MM.1S (cell line): ENCODE measurements at places on chromosomes 12 and 14.

DNA sequence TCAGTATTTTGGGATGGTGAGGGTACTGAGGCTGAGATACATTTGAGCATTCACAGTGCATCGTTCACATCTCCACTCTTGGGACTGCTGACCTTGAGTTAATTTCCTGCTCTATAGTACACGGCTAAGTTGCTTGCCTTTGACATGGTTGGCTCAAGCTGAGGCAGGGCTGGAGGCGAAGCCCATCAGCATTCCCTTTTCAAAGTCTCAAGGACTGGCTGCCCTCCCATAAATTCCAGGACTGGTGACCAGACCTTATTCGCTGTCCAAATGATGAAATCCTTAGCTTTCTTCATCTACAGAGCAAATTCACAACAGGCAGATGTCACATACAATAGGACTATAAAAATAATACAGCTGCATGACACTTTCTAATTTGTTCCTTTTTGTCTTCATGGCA lies 85.9 kb downstream of the SSPN start:
- DNase-seq = no peak

DNA sequence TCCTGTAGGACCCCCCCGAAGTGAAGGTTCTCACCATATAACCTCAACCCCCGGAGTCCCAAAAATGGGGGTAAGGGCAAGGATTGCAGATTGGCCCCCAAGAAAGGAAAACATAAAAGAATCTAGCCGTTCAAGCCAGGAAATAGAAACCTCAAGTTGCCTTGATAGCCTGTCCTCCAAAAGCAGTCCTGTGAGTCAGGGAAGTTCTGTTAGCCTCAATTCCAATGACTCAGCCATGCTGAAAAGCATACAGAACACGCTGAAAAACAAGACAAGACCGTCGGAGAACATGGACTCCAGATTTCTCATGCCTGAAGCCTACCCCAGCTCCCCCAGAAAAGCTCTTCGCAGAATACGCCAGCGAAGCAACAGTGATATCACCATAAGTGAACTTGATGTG lies 344.2 kb upstream of the RGS6 start:
- DNase-seq = no peak

DNA sequence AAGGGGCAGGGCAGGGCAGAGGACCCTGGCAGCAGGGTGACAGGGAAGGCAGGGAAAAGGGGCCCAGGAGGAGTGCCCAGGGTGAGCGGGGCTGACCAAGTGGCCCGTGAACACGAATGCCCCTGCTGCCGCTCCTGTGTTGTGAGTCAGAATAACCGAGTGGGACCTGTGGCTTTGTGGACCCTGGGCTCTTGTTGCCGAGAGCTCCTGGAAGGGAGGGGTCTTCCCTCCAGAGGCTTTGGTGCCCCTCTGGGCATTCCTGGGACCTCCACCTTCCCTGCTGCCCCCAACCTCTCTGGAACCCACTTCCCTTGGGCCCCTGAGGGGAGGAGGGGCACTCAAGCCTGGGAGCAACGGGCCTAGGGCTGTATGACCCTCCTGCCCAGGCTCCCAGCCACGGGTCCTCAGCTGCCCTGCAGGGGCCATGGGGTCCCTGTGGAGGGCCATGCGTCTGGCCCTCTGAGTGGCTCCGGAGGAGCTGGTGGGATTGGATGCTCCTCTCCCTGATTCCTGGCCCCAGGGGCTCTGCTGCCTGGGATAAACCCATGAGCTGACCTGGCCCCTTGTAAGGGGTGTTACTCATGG lies 319.4 kb downstream of the TMEM121 start:
- DNase-seq = no peak

- DNase-seq = no peak
These were observed 18.9 kb downstream of the ALDH2 start for GRCh38 chr12:111785651-111786050.

GRCh38 chr12:26614011-26614616 lies 218.9 kb downstream of the ITPR2 start:
- DNase-seq = no peak

GRCh38 chr12:39780411-39780912 lies 160.9 kb upstream of the ABCD2 start:
- DNase-seq = no peak

GRCh38 chr12:121823101-121823726 lies 19.4 kb downstream of the SETD1B start:
- DNase-seq = no peak

- no peak for DNase-seq
These were observed 10.0 kb downstream of the NYNRIN start for GRCh38 chr14:24408764-24409163.
